ENCODE measurements at places on chromosomes 12 and 14. TPM values are rescaled to one million over a fixed set of nuclear protein-coding genes. Genes with fewer than 3 reads are reported as not detected.

Gene RND1
- total RNA-seq: 4.0 TPM

Gene ABCC9
- total RNA-seq: 30.5 TPM

DNA sequence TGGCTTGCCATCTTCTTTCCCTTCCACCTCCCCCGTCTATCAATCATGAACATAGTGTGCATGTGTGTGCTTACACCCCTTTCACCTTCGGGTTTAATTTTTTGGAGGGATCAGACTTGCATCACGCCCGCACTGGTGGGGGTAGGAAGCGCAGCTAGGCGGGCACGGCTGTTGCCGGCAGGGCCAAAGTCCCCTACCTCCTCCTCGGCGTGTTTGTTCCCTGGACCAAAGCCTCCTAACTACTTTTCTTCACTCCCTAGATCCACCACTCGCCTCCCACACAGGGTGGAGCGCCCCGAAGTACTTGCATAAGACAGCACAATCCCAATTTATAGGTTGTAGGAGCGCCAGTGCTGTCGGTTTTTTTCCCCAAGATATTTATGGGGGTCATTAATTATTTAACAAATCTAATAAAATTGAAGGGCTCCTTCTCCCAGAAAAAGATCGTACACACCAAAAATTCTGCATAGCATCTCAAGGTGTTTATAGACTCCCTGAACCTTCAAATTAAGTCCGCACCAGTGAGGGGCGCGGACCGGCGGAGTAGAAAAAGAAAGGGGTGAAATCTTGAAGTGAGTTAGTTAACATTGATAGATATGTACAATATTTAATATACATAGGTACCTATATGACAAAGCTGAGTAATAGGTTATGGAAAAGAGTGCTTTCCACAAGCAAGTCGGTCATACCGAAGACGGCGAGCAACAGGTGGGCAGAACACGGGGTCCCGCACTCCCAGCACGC, 717 bp downstream of the PKP2 start:
- peaks cover 30% of the 10 kb centered on the region for H3K27me3 ChIP-seq
- H3K4me3 ChIP-seq: peak overlapping the region; percentile 53
- H3K36me3 ChIP-seq: no peaks in the 10 kb centered on the region
- no peak overlapping the region for H3K27ac ChIP-seq
- no peak for DNase-seq
- peaks cover 40% of the 10 kb centered on the region for H3K4me1 ChIP-seq

- H3K27me3 ChIP-seq: no peaks in the 10 kb centered on the region
- no peak for DNase-seq
- no peaks in the 10 kb centered on the region for H3K4me1 ChIP-seq
- no peak overlapping the region for H3K27ac ChIP-seq
- peaks cover 48% of the 10 kb centered on the region for H3K36me3 ChIP-seq
- H3K4me3 ChIP-seq: no peak overlapping the region
Observed at GRCh38 chr12:117005417-117006046, 93.7 kb downstream of the TESC start.

Gene KLHDC1
- 3.5 TPM for total RNA-seq

Gene NRIP2
- 0.96 TPM for total RNA-seq

- H3K4me3 ChIP-seq: peak overlapping the region; percentile 87
- peak overlapping the region; percentile 100 for H3K27ac ChIP-seq
- no peaks in the 10 kb centered on the region for H3K36me3 ChIP-seq
- no peak for DNase-seq
- H3K27me3 ChIP-seq: no peaks in the 10 kb centered on the region
Observed at GRCh38 chr14:39266525-39266870, 32.8 kb downstream of the MIA2 start.

DNA sequence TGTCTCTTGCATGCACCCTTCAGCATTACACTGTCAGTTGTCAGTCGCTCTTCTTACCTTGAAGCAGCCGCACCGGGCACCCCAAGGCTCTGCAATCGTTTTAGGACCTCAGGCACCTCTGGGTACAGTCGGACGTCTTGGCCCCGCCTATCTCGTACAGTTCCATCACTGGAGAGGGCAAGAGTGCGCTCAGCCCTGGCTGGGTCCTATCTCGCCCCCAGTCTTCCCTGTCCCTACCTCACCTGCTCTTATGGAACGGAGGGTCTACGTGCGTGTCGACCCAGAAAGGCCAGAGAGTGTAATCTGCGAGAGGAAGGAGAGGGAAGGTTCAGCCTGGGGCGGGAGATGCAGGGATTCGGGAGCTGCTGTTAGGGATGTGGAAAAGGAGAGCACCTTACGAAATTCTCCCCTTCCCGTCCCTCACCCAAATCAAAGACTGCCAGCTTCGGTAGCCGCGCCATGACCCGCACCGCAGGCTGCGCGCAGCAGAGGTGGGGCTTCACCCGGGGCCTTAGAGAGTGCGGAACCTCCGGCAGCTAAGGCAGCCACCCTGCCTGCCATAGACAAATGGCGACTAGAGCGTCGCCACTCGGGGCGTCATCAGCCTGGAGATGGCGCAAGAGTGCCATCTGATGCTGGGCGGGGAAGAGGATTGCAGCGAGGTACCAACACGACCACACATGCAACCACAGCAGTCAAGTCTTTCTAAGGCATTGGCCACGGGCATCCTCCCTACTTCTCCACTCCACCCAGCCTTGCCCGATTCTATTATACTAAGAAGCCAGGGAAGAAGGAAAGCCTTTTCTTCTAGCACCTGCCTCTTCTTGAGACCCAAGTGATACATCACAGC, at the start of gene MDP1:
MDP1 (minus strand) TSS at position 572 of the 850 bp plus-strand sequence; CDS start at position 461, 111 bp downstream.
- H3K4me1 ChIP-seq: peaks cover 9% of the 10 kb centered on the region
- peak within 1 kb of the TSS; percentile 69 for H3K4me3 ChIP-seq
- H3K36me3 ChIP-seq: no peaks in the 10 kb centered on the region
- H3K27me3 ChIP-seq: no peaks in the 10 kb centered on the region
- H3K27ac ChIP-seq: peak within 1 kb of the TSS; percentile 92

GRCh38 chr12:105860561-105861207, 278.1 kb downstream of the NUAK1 start:
- H3K27me3 ChIP-seq: no peaks in the 10 kb centered on the region
- no peak overlapping the region for H3K4me3 ChIP-seq
- H3K4me1 ChIP-seq: no peaks in the 10 kb centered on the region
- DNase-seq: no peak
- no peak overlapping the region for H3K27ac ChIP-seq
